Hematopoietic multipotent progenitor cell (in vitro differentiated cells): ENCODE measurements at places on chromosomes 1 and 21.

GRCh38 chr1:43414634-43415223, 25.0 kb downstream of the SZT2 start:
- DNase-seq: peak; percentile 82

- no peak for DNase-seq
Measured at GRCh38 chr1:221328371-221328770, 413.5 kb downstream of the DUSP10 start.

DNA sequence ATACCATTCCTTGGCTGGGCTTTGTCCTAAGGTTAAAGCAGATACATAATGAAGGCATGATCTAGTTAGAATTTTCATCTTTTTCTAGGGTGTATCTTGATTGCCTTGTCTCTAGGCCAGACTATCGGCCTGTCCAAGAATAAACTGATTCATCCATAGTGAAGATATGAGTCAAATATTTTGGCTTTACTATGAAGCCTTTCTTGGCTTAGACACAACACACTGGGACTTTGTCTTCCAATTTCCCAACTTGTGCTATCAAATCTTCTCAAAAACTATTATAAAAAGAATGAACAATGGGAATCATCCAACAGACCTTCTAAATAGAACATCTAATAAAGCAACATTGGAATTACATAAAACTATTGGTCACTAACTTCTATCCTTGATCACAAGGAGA, 64.8 kb downstream of the WARS2 start:
- no peak for DNase-seq

DNA sequence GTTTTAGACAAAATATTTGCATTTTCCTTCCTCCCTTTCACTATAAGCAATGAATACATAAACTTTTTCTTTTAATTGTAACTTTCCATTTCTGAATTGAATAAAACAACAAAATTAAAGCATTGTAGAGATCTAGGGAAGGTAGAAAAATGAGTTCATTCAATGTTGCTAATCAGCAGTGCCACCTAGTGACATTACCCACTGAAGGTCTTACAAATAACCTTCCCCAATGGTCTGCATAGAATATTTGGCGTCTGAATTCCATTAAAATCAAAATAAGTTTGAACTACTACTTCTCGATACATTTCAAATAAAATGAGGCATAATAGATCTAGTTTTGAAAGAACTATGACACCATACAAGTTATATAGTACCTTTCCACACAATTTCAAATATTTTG, 19.6 kb downstream of the FH start:
- DNase-seq: no peak

GRCh38 chr1:40575336-40575735, 43.9 kb downstream of the ZNF684 start:
- DNase-seq: no peak

- no peak for DNase-seq
Measured at GRCh38 chr1:178436899-178437298, 59.9 kb downstream of the CLEC20A start.

GRCh38 chr1:110726755-110727154, 52.0 kb upstream of the KCNA3 start:
- no peak for DNase-seq

DNA sequence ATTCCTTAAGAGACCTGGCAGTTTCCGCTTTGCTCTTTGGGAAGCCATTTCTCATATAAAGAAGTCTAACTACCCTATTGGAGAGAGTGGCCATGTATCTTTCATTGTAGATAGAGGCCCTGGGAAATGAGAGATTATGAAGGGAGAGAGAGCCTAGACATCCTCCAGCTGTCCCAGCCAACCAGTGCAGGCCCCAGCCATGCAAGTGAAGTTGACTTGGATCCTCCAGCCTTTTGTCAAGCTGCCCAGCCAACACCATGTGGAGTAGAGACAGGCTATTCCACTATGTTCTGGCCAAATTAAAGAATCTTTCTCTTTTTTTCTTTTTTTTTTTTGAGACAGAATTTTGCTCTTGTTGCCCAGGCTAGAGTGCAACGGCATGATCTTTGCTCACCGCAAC, 7.1 kb upstream of the ANP32E start:
- no peak for DNase-seq
